Suprapubic skin (tissue), 4 donors: ENCODE measurements at places on chromosomes 7 and 10.
A peak's percentile ranks its signal among the peaks of the same experiment; 100 is the strongest.

GRCh38 chr7:51244053-51244452 is 72.6 kb downstream of the COBL start:
- no peak overlapping the region for H3K4me3 ChIP-seq
- no peaks in the 10 kb centered on the region for H3K27me3 ChIP-seq
- no peak overlapping the region for H3K27ac ChIP-seq
- DNase-seq = no peak
- no peaks in the 10 kb centered on the region for H3K4me1 ChIP-seq

GRCh38 chr10:17092986-17093803 is 36.4 kb downstream of the CUBN start:
- H3K4me1 ChIP-seq = no peaks in the 10 kb centered on the region
- H3K27ac ChIP-seq = no peak overlapping the region
- no peak overlapping the region for H3K4me3 ChIP-seq
- DNase-seq = no peak
- H3K36me3 ChIP-seq = no peaks in the 10 kb centered on the region
- no peaks in the 10 kb centered on the region for H3K27me3 ChIP-seq

DNA sequence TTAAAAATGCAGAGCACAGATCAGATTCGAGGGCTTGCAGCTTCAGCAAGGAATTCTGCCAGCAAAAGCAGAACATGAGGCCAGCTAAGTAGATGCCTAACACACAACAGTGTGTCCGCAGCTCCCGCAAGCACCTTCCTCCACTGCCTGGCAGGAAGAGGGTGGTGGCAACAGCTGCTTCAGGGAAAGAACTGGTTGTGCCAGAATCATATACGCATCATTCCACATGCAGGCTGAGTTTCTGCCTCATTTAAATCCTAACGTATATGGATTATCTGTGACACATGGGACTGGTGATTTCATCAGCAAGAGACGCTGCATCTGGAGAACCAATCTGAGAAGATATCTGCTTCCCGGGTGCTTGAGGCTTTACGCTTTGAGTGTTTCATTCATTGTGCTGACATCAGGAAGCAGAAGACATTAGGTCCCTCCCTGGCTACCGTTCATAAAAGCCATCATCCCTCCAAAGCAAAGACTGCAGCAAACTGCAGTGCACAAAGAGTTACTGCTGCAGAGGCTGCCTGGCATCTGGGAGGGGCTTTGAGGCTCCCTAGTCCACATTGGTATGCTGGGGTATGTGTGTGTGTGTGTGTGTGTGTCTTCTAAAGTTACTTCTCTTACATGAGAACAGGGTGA is 78.8 kb downstream of the FAM13C start:
- peaks cover 20% of the 10 kb centered on the region for H3K4me1 ChIP-seq
- H3K36me3 ChIP-seq = no peaks in the 10 kb centered on the region
- H3K4me3 ChIP-seq = no peak overlapping the region

DNA sequence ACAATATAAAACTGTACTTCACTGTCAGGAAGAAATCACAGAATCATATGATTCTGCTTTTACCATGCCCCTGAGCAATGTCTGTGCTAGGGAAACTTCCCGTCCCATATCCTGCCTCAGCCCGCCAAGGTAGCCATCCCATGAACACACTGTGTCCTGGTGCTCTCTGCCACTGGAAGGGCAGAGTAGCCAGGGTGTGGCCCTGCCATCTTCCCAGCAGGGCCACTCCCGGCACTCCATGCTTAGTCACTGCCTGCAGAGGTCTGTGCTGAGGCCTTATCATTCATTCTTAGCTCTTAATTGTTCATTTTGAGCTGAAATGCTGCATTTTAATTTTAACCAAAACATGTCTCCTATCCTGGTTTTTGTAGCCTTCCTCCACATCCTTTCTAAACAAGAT is 31.8 kb downstream of the AP3M1 start:
- peak; percentile 26 for DNase-seq
- H3K27ac ChIP-seq = peak overlapping the region; percentile 11

- no peak overlapping the region for H3K27ac ChIP-seq
- no peak for DNase-seq
- peaks cover 64% of the 10 kb centered on the region for H3K36me3 ChIP-seq
- no peaks in the 10 kb centered on the region for H3K4me1 ChIP-seq
- H3K4me3 ChIP-seq = no peak overlapping the region
Measured at GRCh38 chr10:127064474-127064873, 131.9 kb downstream of the INSYN2A start.

DNA sequence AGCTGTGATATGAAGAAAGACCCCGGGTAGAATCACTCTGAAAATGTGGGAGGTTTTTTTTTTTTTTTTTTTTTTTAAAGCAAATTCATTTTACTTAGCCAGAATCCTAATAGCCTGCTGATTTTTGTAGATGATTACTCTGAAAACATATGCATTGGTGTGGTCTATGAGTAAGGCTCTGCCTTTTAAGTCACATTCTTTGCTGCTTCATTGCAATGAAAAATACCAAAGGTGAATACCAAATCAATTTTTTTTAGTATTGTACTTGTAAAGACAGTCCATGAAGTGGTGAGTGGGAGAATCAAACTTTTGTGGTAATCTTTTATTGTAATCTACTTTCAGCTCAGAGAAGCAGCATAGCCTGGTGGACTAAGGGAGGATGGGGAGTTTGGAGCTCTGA is 130.3 kb downstream of the SDK1 start:
- H3K36me3 ChIP-seq = no peaks in the 10 kb centered on the region
- no peaks in the 10 kb centered on the region for H3K4me1 ChIP-seq
- H3K27ac ChIP-seq = no peak overlapping the region
- H3K4me3 ChIP-seq = no peak overlapping the region
- H3K27me3 ChIP-seq = no peaks in the 10 kb centered on the region

DNA sequence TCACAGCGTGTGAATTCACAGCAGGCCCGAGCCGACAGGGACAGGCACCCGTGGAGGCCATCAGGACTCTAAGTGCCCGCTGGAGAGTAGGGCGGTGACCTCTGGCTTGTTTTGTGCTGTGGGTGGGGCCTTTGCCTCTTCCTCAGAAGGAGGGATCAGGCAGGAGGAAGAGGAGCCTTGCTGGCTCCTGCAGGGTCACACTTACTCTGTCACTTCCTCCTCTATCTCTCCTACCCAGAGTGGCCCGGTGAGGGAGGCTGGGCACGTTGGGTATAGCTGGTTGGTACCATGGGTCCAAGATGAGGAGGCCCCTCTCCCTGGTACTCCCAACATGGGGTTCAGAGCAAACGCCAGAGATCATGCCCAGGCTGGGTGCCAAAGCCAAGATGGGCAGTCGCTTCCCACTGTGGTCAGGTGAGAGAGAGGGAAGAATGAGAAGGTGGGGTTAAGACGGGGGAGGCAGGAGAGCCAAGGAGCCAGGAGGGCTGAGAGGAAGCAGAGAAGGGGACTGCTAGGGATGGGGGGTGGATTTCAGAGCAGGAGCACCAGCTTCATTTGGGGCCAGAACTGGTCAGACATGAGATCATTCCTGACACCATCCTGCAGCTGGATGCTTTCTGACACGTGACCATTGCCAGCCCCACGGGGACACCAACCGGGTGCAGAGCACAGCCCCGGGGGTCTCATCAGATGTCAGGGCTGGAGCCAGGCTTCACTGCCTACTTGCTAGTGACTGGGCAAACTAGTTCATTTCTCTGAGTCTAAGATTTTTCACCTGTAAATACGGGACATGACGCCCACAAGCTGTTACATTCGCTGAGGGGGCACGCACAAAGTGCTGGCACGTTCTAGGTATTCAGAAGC is 54.8 kb upstream of the CACUL1 start:
- no peak overlapping the region for H3K4me3 ChIP-seq
- H3K36me3 ChIP-seq = no peaks in the 10 kb centered on the region
- H3K27ac ChIP-seq = no peak overlapping the region
- H3K27me3 ChIP-seq = peaks cover 3% of the 10 kb centered on the region
- DNase-seq = peak; percentile 46

GRCh38 chr10:45238896-45239295 is 76.5 kb downstream of the OR13A1 start:
- DNase-seq = no peak
- H3K4me1 ChIP-seq = peaks cover 2% of the 10 kb centered on the region
- no peak overlapping the region for H3K4me3 ChIP-seq
- no peak overlapping the region for H3K27ac ChIP-seq

DNA sequence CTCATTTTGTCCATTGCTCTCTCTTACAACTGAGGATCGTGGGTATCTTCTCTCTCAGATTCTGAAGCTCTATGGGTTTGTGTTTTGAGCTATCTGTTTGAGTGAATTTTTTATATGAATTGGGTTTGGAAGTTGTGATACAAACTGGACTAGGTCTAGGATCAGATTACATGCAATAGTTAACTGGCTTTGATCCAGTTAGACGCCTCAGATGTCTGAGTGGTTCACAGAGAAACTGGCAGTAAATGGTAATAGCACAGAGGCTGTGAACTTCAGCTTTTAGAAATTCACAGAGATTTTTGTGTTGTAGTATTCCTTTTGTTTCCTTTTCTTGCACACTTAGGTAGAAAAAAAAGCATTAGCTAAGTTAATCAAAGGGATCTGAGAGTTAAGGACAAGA is 12.7 kb upstream of the DNMBP start:
- H3K27me3 ChIP-seq = no peaks in the 10 kb centered on the region
- no peaks in the 10 kb centered on the region for H3K4me1 ChIP-seq
- no peak for DNase-seq
- no peak overlapping the region for H3K27ac ChIP-seq

DNA sequence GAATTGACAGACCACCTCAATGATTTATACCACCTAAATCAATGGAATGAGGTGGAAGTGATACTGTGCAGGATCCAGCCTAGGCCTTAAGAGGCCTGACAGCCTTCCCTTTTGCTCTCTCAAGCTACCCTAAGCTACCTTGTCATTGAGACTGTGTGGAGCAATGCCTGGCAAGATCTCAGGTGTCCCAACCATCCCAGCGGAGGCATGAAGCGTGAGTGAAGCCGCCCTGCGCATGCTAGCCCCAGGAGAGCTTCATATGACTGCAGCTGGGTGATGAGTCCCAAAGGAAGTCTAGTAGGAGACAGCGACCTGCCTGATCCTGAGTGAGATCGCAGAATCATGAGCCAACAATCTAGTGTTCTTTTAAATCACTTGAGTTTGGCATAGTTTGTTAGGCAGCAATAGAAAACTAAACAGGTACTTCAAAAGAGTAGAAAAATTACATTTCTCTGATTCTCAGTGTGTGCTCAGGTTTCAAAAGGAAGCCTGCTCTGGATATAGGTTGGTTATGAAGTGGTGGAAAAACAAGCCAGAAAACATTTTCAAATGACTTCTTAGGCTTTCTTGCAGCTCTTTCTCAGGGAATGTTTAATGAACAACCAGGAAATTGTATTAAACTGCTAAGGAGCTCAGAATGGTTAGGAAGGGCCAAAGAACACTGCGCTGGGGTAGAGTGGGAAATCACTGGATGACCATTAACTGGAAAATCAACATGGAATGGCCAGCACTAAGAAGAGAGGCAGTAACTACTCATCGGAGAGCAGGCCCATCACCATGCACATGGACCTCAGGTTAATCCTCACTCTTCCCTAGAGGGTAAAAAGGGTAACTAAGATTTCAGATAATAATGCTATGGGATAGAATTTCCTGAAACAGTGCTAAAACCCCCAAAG is 535.2 kb downstream of the PHTF2 start:
- H3K4me3 ChIP-seq = no peak overlapping the region
- no peak for DNase-seq
- peaks cover 4% of the 10 kb centered on the region for H3K4me1 ChIP-seq

GRCh38 chr10:62183857-62184795 is 84.5 kb downstream of the RTKN2 start:
- H3K27ac ChIP-seq = no peak overlapping the region
- DNase-seq = no peak
- H3K27me3 ChIP-seq = no peaks in the 10 kb centered on the region
- no peak overlapping the region for H3K4me3 ChIP-seq
- no peaks in the 10 kb centered on the region for H3K36me3 ChIP-seq

- H3K27ac ChIP-seq = no peak overlapping the region
- no peak for DNase-seq
- H3K4me3 ChIP-seq = no peak overlapping the region
- no peaks in the 10 kb centered on the region for H3K27me3 ChIP-seq
Measured at GRCh38 chr7:143305423-143306070, 10.4 kb upstream of the CLCN1 start.

- DNase-seq = peak; percentile 57
- H3K4me3 ChIP-seq = no peak overlapping the region
- H3K36me3 ChIP-seq = no peaks in the 10 kb centered on the region
Measured at GRCh38 chr7:290554-291372, 793 bp downstream of the FOXL3 start.
